ENCODE measurements at places on chromosomes 1 and 21.

DNA sequence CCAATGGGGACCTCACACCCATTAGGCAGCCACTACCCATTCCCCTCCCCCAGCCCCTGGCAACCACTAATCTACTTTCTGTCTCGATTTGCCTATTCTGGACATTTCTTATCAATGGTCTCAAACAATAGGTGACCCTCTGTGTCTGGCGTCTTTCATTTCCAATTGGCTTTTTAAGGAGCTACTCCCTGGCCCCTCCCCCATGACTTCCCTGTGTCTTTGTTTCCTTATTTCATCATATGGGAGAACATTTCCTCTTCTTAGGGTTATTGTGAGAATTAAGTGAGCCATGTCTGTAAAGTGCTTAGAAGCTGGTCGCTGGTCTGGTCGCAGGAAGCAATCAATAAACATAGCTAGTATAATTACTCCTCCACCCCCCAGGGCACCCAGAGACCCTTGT, 80.9 kb downstream of the SPSB1 start:
- no peak for DNase-seq

- no peak for DNase-seq
Observed at GRCh38 chr1:42999308-42999707, 40.6 kb upstream of the SLC2A1 start.

GRCh38 chr1:180947901-180948640, 35.4 kb downstream of the KIAA1614 start:
- no peak for DNase-seq

DNA sequence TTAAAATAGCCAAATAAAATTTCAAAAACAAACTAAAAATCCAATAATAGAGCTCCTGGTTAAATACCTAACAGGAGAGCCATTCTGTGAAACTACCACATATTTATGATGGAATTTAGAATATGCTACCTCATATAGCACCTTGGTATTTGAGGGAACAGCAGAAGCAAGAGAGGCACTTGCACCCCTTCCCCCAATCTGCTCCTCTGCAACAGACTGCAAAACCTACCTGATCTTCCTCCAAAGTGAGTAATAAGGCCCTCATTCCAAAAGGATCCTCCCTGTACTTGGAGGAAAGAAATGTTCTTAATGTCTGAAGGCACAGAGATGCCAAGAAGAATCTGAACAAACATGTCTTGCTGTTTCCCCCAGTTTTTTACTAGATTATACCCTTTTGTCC, 28.1 kb upstream of the RNPC3 start:
- DNase-seq, result no peak

DNA sequence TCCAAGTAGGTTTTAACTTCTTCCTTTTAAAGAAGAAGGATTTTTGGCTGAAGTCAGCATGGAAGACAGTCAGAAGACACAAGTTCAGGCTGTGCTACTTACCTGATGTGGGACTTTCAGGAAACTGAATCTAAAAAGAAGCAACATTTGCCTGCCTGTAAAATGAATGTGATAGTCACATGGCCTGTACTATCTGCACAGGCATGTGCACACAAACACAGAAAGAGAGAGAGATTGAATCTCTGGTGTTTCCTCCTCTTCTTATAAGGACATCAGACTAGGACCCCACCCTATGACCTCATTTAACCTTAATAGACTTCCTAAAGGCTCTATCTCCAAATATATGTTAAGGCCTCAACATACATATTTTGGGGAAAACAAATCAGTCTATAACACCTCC, 542.9 kb downstream of the PLPP3 start:
- DNase-seq, result no peak

DNA sequence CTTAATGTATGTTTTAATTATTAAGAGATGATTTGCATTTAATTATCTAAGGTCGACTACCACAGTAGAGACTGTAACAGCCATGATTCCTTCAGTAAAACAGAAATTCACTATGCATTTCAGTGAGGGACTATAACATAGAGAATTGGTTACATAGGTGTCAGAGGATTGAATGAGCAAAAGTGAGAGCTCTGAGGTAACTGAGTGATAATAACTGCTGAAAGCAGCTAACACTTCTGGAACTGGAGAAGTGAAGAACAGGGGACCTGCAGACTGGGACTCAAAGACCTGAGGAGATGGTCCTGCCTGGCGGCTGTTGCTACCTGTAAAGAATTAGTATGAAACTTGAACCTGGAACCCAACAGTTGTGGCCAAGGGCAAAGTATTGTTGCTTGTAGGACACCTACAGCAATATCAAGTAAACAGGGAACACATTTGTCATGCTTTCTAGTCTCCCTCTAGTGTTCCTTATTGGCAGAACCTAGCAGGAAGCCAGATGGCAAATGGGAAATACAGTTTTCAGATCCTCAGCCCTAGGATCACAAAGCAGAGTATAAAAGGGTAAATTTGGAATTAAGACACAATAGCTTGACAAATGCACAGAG, 110.6 kb downstream of the HS2ST1 start:
- DNase-seq, result no peak

DNA sequence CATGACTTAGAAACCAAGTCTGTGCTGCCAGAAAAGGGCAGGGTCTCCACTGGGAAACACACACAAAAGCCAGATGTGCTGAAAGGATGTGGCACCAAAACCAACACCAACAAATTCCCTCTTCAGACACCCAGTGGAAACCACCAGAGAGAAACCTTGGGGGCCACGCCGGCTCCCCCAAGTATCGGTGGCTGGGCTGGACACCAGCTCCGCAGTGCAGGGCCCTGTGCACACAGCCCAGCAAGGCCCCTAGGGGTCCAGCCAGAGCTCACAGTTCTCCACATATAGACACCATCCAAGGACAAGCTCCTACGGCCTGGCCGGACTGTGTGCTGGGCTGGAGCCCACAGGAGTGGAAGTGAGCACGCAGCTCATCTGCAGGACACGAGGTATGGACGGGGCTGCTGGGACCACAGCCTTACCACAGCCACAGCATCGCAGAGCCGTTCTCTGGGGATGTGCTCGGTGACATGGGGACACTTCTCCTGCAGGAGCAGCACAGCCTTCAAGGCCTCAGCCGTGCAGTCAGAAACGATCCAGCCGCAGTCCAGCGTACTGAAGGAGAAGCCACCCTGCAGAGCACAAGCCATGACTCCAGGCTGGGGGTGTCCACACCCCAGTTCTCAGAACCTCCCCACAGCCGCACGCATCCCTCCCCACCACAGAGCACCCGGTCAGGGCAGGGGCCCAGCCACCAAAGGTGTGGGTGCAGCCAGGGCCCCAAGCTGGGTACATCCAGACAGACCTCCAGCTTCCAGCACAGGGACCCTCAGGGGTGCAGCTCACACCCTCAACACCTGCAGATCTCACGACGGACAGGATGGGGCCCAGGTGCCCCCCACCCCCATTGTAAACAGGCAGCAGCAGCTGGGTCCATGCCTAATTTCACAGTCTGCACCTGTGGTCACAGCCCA, 21.3 kb downstream of the LSS start:
- DNase-seq, result no peak

DNA sequence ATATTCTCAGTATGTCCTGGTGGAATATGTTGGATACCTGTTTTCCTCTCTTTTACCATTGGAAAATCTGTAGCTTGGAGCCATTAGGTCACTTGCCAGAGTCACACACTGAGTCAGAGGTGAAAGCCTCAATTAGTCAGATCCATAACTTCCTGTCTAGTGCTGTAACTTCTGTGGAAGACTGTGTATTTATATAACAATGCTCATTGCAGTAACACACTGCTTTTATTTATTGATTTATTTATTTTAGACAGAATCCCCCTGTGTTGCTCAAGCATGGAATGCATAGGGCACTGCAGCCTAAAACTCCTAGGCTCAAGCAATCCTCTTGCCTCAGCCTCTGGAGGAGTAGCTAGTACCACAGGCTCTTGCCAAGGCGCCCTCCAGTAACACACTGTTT, 1.3 kb upstream of the DOCK7 start:
- no peak for DNase-seq

- DNase-seq, result no peak
Observed at GRCh38 chr1:167545349-167545748, 8.2 kb downstream of the CREG1 start.

GRCh38 chr1:32724678-32725614, 22.4 kb upstream of the SYNC start:
- no peak for DNase-seq

- DNase-seq, result no peak
Observed at GRCh38 chr1:9289711-9290485, 2.8 kb upstream of the SPSB1 start.

GRCh38 chr1:44964396-44964795, 22.0 kb downstream of the EIF2B3 start:
- no peak for DNase-seq

GRCh38 chr1:53085405-53085804, 23.4 kb downstream of the PODN start:
- no peak for DNase-seq

GRCh38 chr21:34198231-34199120, 125.1 kb downstream of the MRPS6 start:
- DNase-seq, result no peak

- DNase-seq, result no peak
Observed at GRCh38 chr1:100061681-100062080, 71.0 kb downstream of the SASS6 start.

DNA sequence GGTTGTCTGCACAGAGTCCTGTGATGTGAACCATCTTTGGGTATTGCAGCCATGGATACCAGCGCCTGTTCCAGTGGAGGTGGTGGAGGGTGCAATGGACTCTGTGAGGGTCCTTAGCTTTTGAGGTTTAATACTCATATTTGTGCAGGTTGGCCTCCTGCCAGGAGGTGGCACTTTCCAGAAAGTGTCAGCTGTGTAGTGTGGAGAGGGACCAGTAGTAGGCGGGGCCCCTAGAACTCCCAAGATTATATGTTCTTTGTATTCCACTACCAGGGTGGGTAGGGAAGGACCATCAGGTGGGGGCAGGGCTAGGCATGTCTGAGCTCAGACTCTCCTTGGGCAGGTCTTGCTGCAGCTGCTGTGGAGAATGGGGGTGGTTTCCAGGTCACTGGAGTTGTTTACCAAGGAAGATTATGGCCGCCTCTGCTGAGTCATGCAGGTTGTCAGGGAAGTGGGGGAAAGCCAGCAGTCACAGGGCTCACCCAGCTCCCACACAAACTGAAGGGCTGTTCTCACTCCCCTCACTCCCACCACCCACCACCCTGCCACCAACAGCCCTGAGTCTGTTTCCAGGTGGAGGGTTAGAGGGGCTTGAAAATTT, 31.2 kb upstream of the ZNF678 start:
- no peak for DNase-seq

- DNase-seq, result peak; percentile 4
Observed at GRCh38 chr21:17612023-17612564, 607 bp downstream of the BTG3 start.

DNA sequence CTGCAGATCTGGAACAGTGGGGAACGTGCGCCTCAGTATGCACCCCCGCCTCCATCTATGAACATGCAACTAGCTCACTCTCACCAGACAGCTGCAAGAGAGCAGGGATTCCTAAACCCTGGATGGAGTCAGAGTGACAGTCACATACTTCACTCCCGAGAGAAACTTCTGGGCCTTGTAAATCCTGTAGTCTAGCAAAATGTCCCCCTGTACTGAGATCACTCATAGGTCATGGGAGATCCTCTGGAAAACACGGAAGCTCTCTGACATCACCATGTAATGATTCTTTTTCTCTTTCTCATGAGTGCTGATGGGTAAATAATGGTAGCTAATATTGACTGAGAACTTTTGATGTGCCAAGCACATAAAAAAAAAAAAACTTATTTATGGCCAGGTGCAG, 23.4 kb upstream of the TARDBP start:
- no peak for DNase-seq

DNA sequence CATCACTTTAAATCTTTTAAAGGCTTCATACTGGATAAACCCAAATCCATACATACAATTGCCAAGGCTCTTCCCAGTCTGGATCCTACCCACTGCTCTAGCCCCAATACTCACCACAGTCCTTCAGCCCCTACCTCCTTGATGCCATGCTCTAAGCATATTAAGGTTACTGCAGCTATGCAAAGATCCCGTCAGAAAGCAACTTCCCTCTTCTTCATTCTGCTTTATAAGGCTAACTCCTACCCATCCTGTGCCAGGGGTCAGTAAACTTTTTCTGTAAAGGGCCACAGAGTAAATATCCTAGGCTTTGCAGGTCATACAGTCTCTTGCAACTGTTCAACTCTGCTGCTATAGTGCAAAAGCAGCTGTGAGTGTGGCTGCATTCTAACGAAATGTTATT, 34.3 kb upstream of the MTF1 start:
- DNase-seq, result no peak

- DNase-seq, result no peak
Observed at GRCh38 chr21:44364151-44365053, 11.0 kb downstream of the TRPM2 start.

DNA sequence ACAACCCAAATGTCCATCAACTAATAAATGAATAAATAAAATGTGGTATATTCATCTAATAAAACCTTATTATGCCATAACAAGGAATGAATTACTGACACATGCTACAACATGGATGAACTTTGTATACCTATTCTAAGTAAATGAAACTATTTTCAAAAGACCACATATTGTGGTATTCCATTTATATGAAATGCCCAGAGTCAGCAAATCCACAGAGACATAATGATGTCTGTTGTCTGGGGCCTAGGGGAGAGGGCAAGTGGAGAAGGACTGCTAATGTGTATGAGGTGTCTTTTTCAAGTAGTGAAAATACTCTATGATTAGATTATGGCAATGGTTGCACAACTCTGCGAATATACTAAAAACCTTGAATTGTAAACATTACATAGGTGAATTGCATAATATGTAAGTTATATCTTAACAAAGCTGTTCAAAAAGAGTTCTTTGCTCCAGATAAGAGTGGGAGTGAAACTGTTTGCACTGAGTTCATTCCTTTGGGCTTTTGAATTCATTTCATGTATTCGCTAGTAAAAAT, 464.2 kb downstream of the NUF2 start:
- no peak for DNase-seq

DNA sequence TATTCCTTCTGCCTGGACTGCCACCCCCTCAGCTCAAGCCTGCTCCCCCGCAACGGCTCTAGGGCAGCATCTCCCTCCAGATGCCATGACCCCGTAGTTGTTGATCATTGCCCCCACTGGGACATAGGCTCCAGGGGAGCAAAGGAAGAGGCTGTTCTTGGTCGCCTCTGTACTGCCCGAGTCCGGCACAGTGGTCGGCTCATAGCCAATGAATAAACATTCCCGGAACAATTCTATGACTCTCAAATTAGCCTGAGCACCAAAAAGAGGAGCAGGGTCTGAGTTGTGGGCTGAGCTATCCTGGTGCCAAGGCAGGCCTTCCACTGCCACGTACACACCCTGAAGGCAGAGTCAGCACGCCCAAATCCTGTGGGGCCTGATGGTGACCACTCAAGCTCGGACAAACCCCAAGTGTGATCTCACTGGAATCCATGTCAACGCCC, 33.1 kb downstream of the CAPZB start:
- no peak for DNase-seq

- no peak for DNase-seq
Observed at GRCh38 chr1:186189156-186189555, 185.9 kb downstream of the TPR start.
